ENCODE measurements at places on chromosomes 7 and 10. TPM values are rescaled to one million over a fixed set of nuclear protein-coding genes. Genes with fewer than 3 reads are reported as not detected.

SPACDR gene
- total RNA-seq: not detected

RAB19 gene
- total RNA-seq: 0.31 TPM

TMEM139 gene
- total RNA-seq: 7.9 TPM

ZC3HAV1L gene
- total RNA-seq: 11.5 TPM

CPVL gene
- 30.7 TPM for total RNA-seq

MOGAT3 gene
- total RNA-seq: 22.5 TPM

POT1 gene
- total RNA-seq: 21.7 TPM

ADAM12 gene
- total RNA-seq: not detected

NME8 gene
- not detected for total RNA-seq

KLLN gene
- 0.39 TPM for total RNA-seq

GRCh38 chr10:133379152-133379800 lies at the start of gene PAOX:
TSS of gene PAOX (plus strand) at chr10:133379262. CDS start at chr10:133379317, 55 bp downstream.
- H3K27ac ChIP-seq: peak within 1 kb of the TSS; percentile 82
- peaks cover 20% of the 10 kb centered on the region for H3K4me1 ChIP-seq
- H3K27me3 ChIP-seq: peaks cover 3% of the 10 kb centered on the region
- no peaks in the 10 kb centered on the region for H3K36me3 ChIP-seq
- peak within 1 kb of the TSS; percentile 86 for H3K4me3 ChIP-seq

DNA sequence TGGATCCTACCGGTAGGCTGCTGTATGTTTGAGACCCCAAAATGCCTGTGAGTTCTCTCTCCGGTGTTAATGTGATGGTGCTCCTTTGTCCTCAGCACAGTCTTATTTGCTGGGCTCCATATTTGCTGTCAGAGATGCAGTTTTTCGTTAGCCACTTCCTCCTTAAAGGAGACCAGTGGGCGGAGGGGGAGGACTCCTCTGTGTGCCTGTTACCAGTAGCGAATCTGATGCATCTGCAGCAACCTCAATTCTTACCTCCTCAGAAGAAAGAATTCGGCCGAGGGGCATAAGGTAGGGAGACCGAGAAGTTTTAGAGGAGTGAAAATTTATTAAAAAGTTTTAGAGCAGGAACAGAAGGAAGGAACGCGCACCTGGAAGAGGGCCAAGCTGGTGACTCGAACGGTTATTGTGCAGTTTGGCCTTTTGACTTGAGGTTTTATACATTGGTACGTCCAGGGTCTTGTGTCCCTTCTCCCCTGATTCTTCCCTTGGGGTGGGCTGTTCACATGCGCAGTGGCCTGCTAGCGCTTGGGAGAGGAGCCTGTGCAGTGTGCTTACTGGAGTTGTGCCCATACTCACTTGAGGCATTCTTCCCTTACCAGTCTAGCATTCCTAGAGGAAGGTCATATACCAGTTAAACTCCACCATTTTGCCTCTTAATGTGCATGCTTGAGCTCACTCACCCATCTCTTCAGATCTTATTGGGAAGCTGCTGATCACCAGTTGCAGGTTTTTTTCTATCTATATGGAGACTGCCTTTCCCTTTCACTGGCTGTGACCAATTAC lies 49.5 kb downstream of the GNAI1 start:
- no peak for DNase-seq
- H3K36me3 ChIP-seq: no peaks in the 10 kb centered on the region
- peaks cover 8% of the 10 kb centered on the region for H3K4me1 ChIP-seq
- H3K27me3 ChIP-seq: no peaks in the 10 kb centered on the region
- H3K4me3 ChIP-seq: no peak overlapping the region
- H3K27ac ChIP-seq: no peak overlapping the region

DNA sequence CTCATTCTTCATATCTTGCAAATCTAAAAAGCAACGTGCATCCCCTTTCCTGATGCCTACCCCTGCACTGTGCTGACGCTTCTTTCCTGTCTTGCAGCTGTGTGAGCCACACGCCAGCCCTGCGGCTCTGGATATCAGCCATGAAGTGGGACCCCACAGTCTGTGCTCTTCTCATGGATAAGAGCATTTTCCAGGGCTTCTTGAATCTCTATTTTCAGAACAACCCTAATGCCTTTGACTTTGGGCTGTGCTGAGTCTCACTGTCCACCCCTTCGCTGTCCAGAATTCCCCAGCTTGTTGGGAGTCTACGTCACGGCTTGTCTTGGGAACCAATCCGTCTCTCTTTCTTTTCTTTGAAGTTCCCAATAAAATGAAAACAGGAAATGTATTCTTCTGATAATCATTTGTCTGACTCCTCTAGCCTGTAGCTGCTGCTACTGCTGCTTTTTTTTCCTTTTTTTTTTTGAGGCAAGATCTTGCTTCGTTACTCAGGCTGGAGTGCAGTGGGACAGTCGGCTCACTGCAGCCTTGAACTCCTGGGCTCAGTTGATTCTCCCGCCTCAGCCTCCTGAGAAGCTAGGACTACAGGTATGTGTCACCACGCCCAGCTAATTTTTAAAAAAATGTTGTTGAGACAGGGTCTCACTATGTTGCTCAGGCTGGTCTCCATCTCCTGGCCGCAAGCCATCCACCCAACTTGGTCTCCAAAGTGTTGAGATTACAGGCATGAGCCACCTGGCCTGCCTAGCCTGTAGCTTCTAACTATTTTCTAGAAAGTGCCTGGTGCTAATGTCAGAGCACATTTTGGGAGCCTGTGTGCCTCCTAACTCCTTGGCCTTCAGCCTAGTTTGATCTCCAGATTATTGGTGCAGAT lies 30.3 kb downstream of the GSTO2 start:
- H3K36me3 ChIP-seq: no peaks in the 10 kb centered on the region
- no peak for DNase-seq
- no peak overlapping the region for H3K4me3 ChIP-seq
- peaks cover 34% of the 10 kb centered on the region for H3K27me3 ChIP-seq
- H3K4me1 ChIP-seq: peaks cover 39% of the 10 kb centered on the region
- H3K27ac ChIP-seq: no peak overlapping the region

DNA sequence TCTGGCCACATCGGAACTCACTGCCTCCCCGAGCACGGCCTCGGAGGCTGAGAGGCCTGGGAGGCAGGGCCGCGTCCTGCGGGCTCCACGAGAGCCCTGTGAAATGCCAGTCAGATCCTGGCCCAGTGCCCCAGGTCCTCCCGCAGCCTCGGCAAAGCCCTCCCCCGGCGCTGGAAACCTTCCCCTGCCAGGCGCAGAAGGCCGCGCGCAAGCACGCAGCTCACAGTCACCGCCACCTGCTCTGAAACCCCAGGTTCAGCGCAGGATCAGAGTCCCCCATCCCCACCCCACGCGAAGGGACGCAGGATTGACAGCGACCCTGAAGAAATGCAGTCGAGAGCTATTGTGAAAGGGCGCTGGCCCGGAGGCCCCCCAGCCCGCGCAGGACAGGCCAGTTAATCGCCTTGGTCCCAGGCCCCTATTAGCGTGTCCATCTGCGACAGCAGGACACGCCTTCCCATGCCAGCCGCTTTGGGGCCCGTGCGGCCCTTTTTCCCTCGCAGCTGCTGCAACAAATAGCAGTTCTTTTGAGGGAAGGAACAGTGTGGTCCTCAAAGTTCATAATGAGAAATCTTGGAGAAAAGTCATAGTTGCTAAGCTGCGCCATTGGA lies 13.5 kb upstream of the EGFR start:
- H3K27ac ChIP-seq: no peak overlapping the region
- H3K4me1 ChIP-seq: no peaks in the 10 kb centered on the region
- no peak for DNase-seq
- H3K36me3 ChIP-seq: no peaks in the 10 kb centered on the region
- H3K4me3 ChIP-seq: no peak overlapping the region

DNA sequence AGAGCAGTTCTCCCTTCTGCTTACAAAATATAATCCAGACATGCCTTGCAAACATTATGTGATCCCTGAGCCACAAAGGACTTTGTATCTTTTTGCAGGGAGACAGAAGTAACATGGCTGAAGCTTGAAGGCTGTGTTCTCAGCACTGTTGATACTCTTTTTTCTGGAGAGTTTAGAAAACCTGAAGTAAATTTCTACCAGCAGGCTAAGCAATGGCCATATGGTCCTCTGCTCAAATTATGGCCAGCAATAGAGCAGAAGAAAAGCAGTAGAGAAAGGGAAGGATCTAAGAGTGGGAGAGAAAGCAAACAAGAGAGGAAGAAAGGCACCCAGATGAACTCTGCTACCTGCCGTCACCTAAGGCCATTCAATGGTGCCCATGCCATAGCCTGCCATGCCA lies 98.4 kb downstream of the ABLIM1 start:
- DNase-seq: no peak
- H3K27ac ChIP-seq: no peak overlapping the region
- no peak overlapping the region for H3K4me3 ChIP-seq
- peaks cover 28% of the 10 kb centered on the region for H3K4me1 ChIP-seq
- H3K36me3 ChIP-seq: no peaks in the 10 kb centered on the region

DNA sequence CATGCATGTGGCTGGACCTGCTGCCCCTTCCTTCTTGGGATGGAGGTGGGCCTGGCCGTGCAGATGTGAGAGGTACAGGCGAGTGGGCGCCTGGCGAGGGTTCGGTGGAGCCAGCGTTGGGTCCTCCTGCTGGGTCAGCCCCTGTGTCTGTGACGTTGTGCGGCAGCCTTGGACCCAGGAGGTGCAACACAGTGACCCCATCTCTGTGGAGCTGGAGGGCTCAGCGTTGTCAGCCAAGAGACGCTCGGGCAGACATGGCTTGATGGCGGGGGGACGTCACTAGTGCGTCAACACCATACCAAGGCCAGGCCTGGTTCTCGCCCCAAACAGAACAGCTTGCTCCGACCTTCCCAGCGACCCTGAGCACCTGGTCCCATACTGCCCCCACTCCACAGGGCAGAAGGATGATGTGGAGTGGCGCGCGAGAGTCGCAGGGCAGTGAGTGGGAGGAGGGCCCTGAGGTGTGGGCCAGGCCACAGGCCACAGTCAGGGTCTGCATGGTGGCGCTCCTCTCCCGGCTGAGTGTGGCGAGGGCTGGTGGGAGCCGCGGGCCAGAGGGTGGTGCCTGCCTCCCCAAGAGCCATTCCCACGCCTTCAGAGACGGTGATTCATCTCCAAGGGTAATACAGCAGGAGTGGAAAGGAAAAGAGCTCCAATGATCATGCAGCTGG lies 184.4 kb downstream of the DNAJB6 start:
- no peak overlapping the region for H3K4me3 ChIP-seq
- no peak overlapping the region for H3K27ac ChIP-seq
- no peaks in the 10 kb centered on the region for H3K36me3 ChIP-seq
- no peaks in the 10 kb centered on the region for H3K4me1 ChIP-seq
- peaks cover 97% of the 10 kb centered on the region for H3K27me3 ChIP-seq
- no peak for DNase-seq

DNA sequence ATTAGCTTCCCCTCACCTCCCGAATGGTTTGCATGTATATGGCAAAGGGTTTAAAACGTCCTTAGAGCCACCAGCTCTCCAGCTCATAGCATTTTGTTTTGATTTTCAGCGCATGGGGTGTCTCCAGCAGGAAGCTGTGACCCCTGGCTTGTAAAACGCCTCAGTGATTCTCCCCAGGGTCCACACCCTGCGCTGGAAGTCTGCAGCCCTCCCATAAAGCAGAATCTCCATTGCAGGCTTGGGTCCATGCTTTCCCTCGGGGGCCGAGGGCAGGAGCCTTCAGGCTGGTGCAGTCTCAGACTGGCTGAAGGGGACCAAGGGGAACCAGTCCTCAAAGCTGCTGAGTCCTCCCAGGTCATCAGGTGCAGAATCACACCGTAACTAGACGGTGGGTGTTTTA lies 109.7 kb downstream of the VIPR2 start:
- no peaks in the 10 kb centered on the region for H3K36me3 ChIP-seq
- H3K4me3 ChIP-seq: no peak overlapping the region
- H3K27ac ChIP-seq: no peak overlapping the region
- no peak for DNase-seq

DNA sequence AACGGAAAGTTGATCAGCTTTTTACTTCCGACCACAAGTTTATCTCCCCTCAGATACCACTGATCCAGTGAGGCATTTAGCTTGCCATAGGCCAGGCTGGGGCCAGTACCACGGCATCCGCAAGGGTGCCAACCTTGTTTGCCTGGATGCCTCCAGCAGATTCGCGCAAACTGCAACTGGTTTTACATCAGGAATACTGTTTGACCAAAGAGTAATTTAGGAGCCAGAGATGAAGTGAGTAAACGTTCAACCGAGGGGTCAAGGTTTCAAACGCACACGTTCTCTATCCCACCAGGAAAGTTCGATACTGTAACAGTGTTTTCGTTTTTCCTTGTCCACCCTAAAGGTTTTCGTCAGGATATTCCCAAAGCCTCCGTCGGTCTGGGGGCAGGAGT lies 266 bp upstream of the MDFIC start:
- H3K4me3 ChIP-seq: no peak overlapping the region
- no peaks in the 10 kb centered on the region for H3K36me3 ChIP-seq
- H3K4me1 ChIP-seq: peaks cover 19% of the 10 kb centered on the region
- H3K27ac ChIP-seq: no peak overlapping the region
- 0 out of 2 replicates have a peak, but pooled peaks cover 2% of the 10 kb centered on the region for H3K27me3 ChIP-seq

DNA sequence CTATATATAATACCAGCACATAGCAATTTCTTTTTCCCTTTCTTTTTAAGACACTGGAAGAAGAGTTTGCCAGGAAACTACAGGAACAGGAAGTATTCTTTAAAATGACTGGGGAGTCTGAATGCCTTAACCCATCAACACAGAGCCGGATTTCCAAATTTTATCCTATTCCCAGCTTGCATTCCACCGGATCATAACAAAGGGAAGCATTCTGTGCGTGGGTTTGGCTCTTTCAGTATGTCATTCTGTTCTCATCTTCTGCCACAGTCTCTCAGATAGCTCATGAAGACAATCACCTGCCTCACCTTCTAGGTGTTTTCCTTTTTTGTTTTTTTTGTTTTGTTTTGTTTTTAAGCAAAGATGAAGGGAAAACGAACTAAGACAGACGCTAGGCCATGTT lies 58.6 kb downstream of the SLK start:
- no peaks in the 10 kb centered on the region for H3K27me3 ChIP-seq
- H3K4me3 ChIP-seq: no peak overlapping the region
- no peaks in the 10 kb centered on the region for H3K4me1 ChIP-seq

DNA sequence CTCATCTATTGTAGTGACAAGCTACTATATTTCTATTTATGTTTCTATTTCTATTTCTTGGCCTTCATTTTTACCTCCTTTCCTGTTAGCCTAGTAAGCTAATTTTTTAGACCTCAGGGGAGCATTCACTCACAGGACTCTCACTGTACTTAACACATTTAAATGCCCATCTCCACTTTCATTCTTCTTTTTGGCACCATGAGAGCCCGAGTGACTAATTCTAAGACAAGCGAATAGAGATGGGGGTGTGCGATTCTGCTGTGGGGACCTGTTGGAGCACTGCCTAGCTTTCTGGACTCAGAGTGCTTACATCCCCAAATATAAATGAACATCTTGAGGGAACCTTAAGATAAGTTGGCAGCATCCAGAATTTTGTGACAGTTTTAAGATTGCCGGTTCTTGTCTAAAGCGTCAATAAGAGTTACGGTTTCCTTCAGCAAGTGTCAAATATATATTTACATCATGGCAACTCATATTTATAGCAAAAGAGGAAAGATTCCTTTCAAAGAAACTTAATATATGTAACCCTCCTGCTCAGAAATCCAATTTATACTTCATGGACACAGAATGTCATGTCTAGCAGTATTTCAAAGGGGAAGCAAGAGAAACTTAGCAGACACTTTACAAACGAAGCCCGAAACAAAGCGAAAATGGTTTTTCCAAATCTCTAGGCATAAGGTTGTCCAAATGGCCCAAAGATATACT lies 54.1 kb upstream of the AFAP1L2 start:
- DNase-seq: no peak
- H3K4me3 ChIP-seq: no peak overlapping the region
- H3K36me3 ChIP-seq: peaks cover 52% of the 10 kb centered on the region
- H3K27me3 ChIP-seq: no peaks in the 10 kb centered on the region

Data from HepG2 (cell line).